ENCODE measurements at places on chromosomes 13 and 19. TPM values are rescaled to one million over a fixed set of nuclear protein-coding genes. Genes with fewer than 3 reads are reported as not detected.

- DNase-seq: no peak
Measured at GRCh38 chr13:48965736-48966135, 10.0 kb upstream of the FNDC3A start.

GRCh38 chr19:1290703-1291651 is 5.3 kb downstream of the EFNA2 start:
- no peak for DNase-seq

GRCh38 chr13:109906976-109907375 is 120.6 kb upstream of the IRS2 start:
- no peak for DNase-seq

DNA sequence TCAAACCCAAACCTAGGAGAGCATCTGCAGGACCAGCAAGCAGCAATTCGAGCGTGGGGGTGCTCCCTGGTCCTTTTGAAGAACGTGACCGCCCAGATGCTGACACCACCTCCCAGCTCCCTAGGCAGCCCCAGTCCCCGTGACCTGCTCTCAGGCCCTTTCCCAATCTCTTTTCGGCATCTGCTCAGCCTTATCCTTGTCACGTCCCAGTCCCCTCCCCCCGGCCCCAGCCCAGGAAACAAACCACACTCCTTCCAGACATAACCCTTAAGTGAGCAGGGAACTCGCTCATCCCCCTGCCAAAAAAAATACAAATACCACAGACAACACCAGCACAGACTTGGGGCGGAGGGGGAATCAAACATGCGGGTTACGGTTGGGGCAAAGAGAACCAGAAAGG is 3.3 kb downstream of the MLLT1 start:
- no peak for DNase-seq

ZNF837 gene
- total RNA-seq: 4.9 TPM
